ENCODE measurements at places on chromosomes 1 and 21.

DNA sequence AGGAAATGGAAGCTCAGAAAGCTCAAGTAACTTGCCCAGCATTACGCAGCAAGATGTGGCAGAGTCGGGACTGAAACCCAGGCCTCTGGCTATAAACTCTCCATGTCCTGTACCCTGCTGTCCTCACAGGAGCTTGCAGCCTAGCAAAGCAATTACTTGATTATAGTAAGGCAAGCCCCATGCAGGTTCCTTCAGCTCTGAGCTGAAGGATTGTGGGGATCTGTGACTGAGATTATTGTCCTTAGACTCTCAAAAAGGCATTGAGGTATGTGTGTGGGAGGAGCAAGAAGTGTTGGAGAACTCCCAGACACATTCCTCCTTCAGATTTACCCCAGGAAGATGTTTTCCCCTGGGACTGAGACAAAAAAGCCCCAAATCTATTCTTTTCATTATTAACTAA is 124.0 kb upstream of the SPATA6 start:
- DNase-seq = no peak

DNA sequence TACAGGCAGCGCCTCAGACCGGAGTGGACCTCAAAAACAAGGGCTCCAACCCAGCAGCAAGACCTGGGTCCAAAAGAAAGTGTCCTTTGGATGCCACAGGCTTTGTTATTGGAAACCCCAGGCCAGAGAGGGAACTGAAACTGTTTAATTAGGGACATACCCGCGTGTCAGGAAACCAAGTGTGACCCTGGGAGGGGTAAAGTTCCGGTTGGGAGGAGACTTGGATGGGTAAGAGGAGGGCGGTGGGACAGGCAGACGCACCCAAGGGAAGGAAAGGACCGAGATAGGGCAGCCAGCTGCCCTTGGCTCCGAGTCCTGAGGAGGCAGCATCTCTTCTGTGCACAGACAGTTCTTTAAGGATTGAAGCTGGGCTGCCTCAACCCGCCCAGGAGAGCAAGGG is 71.4 kb downstream of the CDC7 start:
- no peak for DNase-seq

- DNase-seq = no peak
Measured at GRCh38 chr1:31198150-31198549, 41.5 kb downstream of the NKAIN1 start.

DNA sequence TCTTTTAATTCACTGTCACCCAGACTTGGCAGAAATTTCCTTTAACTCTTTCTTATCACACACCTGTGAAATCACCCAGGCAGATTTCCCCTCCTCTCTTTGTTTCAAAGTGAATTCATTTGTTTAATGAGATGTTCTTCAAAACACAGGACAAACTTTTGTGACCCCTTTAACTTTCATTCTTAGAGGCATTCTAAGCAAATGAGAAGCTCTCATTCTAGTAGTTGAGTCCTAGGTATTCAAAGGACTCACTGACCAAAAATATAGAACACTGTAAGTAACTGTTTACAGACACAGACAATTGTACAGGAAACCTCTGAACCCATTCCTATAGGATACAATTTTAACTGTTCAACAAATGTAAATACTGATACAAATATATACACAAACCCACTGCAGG is 16.9 kb downstream of the LRRC8C start:
- no peak for DNase-seq

DNA sequence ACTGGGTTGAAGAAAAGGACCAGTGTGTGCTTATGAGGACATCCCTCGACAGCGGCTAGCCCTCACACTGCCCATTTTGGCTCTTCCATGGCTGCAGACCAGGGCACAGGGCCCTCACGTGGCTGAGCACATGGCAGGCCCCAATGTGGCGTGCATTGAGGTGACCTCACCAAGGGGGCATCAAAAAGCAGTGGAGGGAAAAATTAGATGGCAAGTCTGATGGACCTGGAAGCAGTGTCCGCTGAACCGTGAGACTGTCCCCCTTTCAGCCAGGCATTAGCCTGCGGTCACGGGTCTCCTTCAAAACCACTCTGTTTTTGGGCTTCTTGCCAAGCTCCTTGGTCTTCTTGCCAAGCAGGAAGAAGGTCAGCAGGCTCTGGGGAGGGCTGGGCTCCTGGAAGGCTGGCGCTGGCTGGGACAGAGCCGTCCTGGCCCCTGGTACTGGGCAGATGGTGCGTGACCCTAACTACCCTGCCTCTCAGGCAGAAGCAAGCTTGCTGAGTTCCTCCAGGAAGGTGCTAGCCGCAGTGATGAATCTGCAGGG is 30.8 kb downstream of the TRIM67 start:
- no peak for DNase-seq

GRCh38 chr21:44442266-44443125 is 12.8 kb upstream of the LRRC3 start:
- DNase-seq = no peak

DNA sequence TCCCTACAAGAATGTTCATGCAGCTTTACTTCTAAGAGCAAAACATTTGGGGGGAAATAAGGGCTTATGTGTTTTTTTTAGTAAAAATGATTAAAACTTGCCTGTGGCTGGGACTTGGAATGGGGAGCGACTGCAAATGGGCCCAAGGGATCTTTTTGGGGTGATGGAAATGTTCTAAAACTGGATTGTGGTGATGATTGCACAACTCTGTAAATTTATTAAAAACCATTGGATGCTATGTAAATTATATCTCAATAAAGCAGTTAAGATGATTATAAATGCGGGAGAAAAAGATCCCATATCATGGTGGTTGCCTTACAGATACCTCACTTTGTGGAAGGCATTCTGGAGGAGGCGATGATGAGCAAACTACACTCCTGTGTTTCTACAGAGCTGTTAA is 30.2 kb upstream of the STUM start:
- DNase-seq = no peak

GRCh38 chr21:16563116-16563515 is 833.3 kb downstream of the USP25 start:
- no peak for DNase-seq

- DNase-seq = no peak
Measured at GRCh38 chr1:54096877-54097240, 43.5 kb downstream of the TCEANC2 start.

DNA sequence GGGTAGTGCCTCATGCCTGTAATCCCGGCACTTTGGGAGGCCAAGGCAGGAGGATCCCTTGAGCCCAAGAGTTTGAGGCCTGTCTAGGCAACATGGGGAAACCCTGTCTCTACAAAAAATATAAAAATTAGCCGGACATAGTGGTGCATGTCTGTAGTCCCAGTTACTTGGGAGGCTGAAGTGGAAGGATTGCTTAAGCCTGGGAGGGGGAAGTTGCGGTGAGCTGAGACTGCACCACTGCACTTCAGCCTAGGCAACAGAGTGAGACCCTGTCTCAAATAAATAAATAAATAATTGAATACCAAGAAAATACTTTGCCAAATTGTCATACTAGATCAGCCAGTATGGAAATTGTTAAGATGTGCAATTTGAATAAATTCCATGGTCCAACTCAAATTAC is 5.9 kb upstream of the RBBP5 start:
- no peak for DNase-seq

- DNase-seq = no peak
Measured at GRCh38 chr1:236692128-236692527, 5.8 kb downstream of the ACTN2 start.

- no peak for DNase-seq
Measured at GRCh38 chr1:203625628-203626019, 1.0 kb upstream of the ATP2B4 start.

DNA sequence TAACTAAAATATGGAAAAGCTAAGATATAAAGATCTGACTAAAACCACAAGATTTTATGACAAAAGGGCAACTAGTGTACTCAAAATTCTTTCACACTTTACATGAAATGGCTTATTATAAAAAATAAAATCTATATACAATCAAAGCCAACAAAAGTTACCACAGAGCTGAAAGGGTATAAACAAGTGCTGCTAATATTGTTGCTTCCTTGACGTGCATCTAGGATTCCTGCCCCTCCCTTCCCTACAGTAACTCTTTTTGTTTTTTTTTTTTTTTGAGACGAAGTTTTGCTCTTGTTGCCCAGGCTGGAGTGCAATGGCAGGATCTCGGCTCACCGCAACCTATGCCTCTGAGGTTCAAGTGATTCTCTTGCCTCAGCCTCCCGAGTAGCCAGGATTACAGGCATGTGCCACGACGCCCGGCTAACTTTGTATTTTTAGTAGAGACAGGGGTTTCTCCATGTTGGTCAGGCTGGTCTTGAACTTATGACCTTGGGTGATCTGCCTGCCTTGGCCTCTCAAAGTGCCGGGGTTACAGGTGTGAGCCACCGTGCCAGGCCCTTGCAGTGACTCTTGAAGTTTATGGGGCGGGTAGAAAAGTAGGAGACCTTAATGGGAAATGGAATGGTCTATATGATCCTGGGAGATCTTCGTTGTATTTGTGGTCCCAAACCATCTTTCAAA is 4.5 kb downstream of the SRSF4 start:
- DNase-seq = no peak

DNA sequence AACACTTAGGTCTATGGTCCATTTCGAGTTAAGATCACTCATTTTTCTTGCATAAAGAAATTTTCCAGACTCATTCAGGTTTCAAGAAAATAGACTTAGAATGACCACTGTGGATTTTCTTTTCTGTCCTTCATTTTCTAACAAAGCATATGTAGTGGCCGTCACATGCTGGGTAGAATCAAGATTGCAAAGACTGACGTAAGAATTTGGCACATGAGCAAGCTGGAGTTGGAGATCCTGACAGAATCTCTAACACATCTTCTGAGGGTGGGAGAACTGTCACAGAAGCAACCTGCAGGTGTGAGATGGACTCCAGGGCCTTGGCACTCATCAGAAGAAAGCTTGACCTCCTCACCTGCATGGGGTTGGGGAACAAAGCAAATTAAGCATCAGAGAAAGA is 28.6 kb downstream of the KIF26B start:
- DNase-seq = no peak

DNA sequence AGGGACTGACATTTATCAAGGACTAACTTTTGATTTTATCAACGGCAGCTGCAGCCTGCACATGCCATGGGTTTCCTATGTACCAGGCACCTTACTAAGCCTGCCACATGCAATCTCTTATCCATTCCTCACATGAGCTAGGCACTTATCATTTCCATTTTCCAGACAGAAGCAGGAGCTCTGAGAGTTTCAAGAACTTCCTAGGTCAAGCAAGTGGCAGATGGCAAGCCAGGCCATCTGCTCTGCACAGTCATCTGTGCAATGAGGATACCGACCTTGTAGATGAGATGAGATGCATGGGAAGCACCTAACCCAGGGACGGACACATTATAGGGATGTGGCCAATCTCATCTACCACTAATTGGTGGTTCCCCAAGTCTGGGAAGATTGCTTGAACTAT is 339.4 kb upstream of the USP24 start:
- DNase-seq = no peak

DNA sequence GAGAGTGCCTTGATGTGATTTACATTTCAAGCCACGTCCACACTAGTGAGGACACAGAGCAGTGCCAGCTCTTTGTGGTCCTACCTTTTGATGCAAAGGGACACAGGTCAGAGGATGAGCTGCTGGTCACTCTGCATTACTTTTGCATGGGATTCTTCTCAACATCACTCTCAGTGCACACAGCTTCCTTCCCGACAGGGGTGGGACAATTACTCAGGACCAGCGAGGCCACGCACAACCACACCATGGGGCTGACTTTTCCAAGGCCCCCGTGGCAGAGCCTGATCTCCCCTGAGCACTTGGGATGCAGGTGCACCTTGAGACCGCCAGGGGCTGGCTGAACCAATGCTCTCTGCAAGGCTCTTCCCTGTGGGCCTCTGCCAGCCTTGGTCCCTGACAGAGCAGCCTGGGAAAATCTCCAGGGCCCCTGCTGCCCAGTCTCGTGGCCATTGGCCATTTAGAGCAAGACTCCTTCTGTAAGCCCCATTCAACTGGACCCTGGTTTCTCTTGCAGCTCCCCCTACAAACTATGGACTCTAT is 13.2 kb upstream of the PRAMEF12 start:
- no peak for DNase-seq

DNA sequence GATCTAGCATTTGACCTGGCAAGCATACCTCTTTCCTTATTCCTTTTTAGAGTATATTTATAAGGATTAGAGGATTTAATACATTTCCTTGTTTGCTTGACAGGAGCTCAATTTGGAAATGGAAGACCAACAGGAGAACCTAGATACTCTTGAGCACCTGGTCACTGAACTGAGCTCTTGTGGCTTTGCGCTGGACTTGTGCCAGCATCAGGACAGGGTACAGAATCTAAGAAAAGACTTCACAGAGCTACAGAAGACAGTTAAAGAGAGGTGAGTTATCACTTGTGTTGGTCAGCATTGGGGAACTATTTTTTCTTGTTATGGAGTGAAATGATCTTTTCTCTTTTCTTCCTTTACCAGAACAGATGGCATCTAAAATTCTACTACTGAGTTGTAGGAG is 123.4 kb upstream of the BMP8A start:
- DNase-seq = no peak

GRCh38 chr1:19628879-19629278 is 15.2 kb upstream of the NBL1 start:
- no peak for DNase-seq

DNA sequence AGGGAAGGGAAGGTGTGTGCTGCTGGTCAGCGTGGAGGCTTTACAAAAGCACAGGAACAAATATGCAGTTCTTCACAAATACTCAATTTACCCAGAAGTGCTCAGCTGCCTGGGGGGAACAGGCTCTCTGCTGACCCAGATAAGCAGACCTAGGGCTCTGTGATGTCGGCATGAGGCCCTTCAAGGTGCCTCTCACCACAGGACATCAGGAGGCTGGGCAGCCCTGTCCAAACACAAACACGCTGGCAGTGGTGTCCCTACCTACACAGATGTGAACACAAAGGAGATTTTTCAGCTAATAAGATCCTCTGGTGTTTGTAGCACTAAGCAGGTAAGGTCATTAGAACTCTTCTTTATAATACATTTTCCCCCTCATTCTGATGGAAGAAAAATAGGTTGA is 243.0 kb upstream of the PROX1 start:
- DNase-seq = no peak

GRCh38 chr1:205108464-205108863 is 13.3 kb downstream of the RBBP5 start:
- DNase-seq = no peak

DNA sequence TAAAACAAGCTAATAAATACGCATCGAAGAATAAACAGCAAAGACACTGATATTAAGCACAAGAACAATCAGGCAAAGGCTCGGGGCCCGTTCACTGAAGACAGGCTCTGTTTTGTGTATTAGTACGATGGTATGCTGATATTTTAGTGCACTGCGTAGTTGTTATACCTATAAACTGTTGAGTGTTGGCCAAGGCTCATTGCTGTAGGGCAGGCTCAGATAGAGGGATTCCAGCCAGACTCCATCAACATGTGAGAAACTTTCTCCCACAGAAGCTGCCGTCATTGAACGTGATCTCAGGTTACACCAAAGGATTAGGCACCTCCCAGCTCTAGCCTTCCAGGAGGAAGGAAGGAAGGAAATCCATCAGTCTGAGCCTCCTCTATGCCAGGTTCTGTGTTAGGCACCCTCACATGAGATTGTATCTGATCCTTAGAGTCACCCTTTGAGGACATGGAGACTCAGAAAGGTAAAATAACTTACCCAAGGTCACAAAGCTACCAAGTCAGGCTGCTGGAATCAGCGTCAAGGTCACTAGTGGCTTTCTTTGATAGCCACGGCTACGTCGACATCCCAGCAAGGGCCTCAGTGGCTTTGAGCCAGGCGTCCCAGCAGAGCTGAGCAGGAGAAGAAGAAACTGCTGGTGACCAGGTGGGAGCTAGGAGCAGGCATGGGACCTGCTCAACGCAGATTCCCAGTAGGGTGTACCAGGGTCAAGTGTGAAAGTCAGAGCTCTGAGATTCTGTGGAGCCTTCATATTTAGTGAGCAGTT is 14.8 kb downstream of the BCAR3 start:
- DNase-seq = no peak
